AG09309 (cell line): ENCODE measurements at places on chromosomes 7 and 10.

- DNase-seq = no peak
These were observed 12.2 kb downstream of the HOXA1 start for GRCh38 chr7:27083646-27084045.

- no peak for DNase-seq
These were observed 44.4 kb downstream of the IRF5 start for GRCh38 chr7:128982105-128982504.

- DNase-seq = no peak
These were observed 780.0 kb downstream of the SORCS1 start for GRCh38 chr10:106384496-106384895.

DNA sequence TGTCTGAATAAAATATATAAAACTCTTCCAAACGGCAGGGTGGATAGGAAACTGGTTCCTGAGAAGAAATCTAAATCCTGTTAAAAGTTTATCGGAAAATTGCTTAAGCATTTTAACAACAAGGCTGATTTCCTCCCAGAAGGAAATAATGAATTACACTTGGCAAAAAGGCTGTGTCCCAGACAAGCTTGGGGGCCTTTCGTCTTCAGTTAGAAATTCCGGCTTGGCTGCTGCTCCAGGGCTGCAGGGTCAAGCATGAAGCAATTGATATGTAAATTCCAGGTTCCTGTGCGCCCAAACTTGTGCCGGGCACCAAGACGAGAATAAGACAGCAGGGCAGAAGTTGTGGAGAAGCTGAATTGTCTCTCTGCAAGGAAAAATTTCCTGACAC is 38.0 kb upstream of the LBX1 start:
- no peak for DNase-seq

- peak; percentile 67 for DNase-seq
These were observed 108.7 kb downstream of the DIP2C start for GRCh38 chr10:580778-581177.

DNA sequence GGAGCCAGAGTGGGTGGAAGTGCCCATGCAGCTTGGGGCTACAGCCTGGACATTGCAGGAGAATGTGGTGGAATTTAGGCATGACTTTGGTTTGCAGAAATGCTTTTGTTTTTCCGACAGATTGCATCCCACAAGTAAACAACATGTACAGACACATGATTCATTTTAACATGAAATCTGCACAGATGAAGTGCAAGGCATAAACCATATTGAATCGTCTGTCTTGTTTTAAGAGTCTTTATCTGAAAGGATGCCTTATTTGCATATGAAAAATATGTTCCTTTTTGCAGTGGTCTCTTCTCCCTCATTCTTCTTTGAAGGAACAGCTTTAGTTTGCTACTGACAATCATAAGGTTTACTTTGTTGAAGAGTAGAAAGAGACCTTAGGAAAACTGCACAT is 94.9 kb downstream of the NXPH1 start:
- DNase-seq = no peak
